GM12892 (cell line): ENCODE measurements at places on chromosomes 4 and X.

GRCh38 chr4:91621446-91621845 is 682.3 kb upstream of the GRID2 start:
- no peak for DNase-seq

- DNase-seq, result no peak
Measured at GRCh38 chr4:92060333-92060732, 243.4 kb upstream of the GRID2 start.

- DNase-seq, result no peak
Measured at GRCh38 chrX:23811108-23811651, 28.2 kb downstream of the SAT1 start.

DNA sequence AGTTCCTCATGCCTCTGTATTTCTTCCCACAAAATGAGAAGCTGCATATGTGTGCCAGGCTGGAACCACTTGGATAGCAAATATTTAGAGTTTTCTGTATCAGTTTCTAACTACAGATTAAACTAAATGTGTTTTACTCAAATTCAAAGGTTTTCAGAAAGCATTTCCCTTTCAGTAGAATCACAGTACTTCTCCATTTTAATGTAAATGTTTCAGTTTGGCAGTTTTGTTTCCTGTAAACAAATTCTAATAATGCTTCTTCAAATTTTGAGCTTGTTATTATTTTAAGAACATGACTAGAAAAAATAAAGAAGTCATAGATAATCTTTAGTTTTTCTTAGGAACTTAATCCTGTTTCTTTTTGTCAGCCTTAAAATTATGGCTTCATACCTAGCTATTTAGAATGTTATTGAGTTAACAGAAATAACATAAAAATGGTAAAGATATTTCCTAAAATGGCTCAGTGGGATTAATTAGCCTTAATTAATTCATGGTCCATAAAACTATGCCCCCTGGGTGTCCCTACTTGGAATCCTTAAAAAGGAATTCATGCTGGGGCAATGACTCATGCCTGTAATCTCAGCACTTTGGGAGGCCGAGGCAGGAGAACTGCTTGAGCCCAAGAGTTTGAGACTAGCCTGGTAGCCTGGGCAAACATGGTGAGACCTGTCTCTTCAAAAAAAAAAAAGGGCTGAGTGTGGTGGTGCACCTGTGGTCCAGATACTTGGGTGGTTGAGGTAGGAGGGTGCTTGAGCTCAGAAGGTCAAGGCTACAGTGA is 83.8 kb upstream of the GPR34 start:
- DNase-seq, result no peak

DNA sequence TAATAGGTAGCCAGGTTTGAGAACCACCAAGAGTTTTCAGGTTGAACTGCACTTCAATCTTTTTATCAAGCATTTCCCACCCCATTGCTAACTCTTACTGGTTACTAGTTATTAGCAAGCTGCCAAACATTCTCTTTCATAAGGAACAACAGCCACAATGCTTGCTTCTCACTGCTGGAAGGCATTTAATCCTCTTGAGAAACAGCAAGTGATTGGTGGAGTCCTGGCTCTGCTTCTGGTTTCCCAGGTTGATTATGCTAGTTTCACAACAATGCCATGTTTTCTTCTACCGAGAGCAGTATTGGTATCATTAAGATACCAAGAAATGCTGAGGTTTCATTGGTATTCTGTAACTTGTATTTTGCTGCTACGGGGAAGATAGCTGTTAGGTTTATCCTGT is 32.2 kb upstream of the TXLNG start:
- no peak for DNase-seq

GRCh38 chr4:140372751-140373327 is 607 bp upstream of the SCOC start:
- DNase-seq, result peak; percentile 31

GRCh38 chr4:121195649-121196048 is 31.5 kb upstream of the TNIP3 start:
- no peak for DNase-seq

DNA sequence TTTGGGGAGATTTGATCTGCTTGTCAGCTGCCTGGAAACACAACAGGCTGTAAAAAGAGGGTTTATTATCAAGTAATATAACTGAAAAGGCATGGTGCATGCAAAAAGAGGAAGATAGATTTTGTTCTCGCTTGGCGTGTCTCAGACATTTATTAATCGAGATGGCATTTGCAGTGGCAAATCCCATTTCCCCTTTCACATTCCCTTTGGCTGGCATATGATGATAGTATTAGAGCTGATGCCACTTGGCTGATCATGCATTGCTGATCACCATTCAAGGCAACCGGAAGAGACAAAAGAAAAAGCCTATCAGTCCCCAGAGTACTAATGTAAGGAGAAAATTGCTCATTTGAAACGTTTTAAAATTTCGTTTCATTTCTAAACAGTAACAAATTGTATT is 101.8 kb downstream of the ZIC3 start:
- DNase-seq, result no peak
